Activated naive CD4-positive, alpha-beta T cell treated with Interleukin-2 at 50 U/mL for 16 hours (primary cell): ENCODE measurements at places on chromosomes 4 and X.

GRCh38 chrX:51571874-51572273 lies 46.8 kb downstream of the CENPVL3 start:
- DNase-seq, result no peak

- no peak for DNase-seq
Observed at GRCh38 chrX:135518161-135518560, 2.3 kb upstream of the INTS6L start.

DNA sequence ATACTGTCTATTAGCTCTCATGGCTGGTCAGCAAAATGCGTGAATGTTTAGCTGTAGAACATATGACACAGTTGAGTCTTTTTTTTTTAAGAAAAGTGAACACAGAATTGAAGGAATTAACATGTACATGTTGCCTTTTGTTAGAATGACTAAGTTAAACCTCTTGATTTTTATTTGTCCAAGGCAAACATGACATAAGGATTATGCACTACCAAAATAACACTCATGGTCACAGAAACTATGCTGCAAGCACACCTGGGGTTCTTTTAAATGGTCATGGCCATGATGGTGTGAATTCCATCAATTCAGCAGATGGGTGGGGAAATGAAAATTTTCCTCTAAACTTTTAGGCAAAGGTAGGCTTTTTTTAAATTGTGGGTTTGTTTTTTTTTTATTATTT lies 80.1 kb upstream of the CXCL13 start:
- no peak for DNase-seq

DNA sequence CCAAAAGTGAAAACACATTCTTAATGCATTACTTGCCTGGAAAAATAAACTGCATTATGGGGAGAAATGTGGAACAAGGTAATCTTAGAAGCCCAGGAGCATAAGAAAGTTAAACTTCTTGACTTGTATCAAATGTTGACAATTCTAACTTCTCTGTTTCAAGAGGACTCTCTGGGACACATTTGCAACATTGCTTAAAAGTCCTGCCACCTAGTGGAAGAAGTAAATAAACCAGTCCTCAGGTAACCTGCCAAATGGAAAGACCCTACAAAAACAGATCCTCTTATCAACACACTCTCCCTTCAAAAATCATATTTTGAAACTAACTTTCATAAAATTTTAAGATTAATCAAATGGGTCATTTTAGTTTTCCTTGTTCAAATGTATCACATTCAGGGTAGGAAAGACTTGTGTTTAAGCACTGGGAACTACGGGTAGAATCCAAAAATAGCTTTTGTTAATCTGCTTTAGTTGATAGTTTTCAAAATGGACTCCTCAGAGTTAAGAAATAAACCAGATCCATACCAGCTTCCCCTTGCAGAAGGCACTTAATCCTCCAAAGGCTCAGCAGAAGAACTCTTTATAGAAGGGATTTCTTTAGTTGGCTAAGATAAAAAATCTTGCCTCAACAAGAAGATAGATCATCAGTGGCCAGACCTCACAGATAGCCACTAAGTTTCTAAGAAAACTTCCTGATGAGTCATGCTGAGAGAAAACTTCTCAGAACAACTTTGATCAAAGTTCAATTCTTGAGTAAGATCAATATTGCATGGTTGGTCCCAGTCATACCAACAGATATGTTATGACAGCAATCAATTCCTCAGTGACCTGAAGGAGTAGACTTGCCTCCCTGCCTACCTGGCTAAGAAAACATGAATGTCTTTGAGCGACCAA lies 141.7 kb downstream of the HHIP start:
- no peak for DNase-seq

- DNase-seq, result no peak
Observed at GRCh38 chrX:112058255-112058654, 24.3 kb downstream of the TRPC5 start.

- no peak for DNase-seq
Observed at GRCh38 chr4:12122316-12122715, 693.6 kb upstream of the HS3ST1 start.

GRCh38 chrX:8191022-8191421 lies 20.0 kb upstream of the VCX2 start:
- DNase-seq, result no peak

DNA sequence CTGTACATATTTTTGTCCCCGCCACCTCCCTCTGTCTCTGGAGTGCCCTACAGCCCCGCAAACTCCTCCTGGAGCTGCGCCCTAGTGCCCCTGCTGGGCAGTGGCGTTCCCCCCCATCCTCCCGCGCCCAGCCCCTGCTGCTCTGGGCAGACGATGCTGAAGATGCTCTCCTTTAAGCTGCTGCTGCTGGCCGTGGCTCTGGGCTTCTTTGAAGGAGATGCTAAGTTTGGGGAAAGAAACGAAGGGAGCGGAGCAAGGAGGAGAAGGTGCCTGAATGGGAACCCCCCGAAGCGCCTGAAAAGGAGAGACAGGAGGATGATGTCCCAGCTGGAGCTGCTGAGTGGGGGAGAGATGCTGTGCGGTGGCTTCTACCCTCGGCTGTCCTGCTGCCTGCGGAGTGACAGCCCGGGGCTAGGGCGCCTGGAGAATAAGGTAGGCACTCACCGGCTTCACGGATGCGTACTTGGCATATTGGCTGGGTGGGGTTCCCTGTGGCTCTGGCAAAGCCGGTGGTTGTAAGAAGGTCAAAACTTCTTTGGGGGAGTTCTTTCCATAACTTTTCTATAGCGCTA lies 653 bp downstream of the HHIP start:
- DNase-seq, result no peak

GRCh38 chr4:113050371-113050755 lies 910 bp downstream of the ANK2 start:
- no peak for DNase-seq

- DNase-seq, result no peak
Observed at GRCh38 chrX:5644776-5645175, 583.9 kb downstream of the NLGN4X start.

DNA sequence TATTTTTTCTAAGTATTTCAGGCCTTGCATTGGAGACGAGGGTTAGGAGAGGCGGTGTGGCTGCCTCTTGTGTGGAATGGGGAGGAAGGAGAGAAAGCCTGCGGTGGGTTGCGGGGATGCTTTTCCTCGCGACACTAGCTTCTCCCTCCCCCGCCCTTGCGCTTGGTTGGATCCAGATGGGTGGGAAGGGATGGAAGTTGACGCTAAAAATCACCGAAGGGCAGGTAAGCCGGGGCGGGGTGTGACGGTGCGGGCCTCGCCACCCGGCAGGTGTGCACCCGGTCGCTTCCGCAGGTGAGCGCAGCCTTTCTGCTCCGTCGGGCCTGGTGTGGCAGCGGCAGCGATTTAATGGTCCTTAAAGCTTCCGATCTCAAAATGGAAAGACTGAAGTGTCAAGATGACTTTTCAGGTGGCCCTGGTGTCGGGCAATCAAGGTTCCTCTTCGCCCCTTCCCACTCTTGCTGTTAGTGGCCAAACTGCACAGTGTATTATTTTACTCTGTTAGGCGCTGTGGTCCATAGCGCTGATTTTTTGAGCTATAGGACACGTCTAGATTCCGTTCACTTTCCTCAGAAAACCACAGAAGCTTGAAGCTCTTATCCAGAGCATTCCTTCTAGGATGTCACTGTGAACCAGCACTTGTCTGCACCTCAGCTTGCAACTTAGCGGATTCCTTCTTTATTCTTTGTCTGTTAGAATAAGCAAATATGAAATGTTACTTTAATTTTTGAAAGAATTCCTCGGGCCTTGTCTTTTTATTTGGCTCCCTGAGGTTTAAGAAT lies 765 bp downstream of the ENOPH1 start:
- DNase-seq, result peak; percentile 43
